ENCODE measurements at places on chromosomes 2 and 18. TPM values are rescaled to one million over a fixed set of nuclear protein-coding genes. Genes with fewer than 3 reads are reported as not detected.

FEV gene
- total RNA-seq = not detected

REEP1 gene
- 12.3 TPM for total RNA-seq

HOXD11 gene
- total RNA-seq = 0.29 TPM

STAT4 gene
- 7.7 TPM for total RNA-seq

INPP5D gene
- total RNA-seq = 21.1 TPM

ST6GAL2 gene
- total RNA-seq = 107 TPM

CCDC102B gene
- 13.3 TPM for total RNA-seq

SP9 gene
- total RNA-seq = not detected

TRIM43 gene
- total RNA-seq = not detected

TFPI gene
- 135 TPM for total RNA-seq

KCNG3 gene
- 0.24 TPM for total RNA-seq

ITGB6 gene
- total RNA-seq = not detected

CENPA gene
- 0.23 TPM for total RNA-seq
